COLO829 (cell line): ENCODE measurements at places on chromosomes 5 and 9.
A peak's percentile ranks its signal among the peaks of the same experiment; 100 is the strongest.

DNA sequence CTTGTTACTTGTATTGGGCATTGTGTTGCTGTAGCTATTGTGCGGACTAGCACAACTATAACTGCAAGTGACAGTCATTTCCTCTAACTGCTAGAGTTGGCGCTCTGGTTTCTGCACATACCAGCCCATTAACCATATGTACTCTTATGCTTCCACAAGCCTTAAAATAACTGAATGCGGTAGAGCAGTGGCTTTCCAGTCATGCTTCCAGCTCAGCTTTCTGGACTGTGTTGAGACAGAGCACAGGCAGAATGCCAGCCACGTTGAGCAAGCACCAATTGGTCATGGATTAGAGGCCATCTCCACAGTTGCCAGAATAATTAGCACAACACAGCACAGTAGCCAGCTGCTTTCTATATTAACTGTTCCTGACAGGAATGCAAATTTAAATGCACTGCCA is 12.2 kb downstream of the INVS start:
- DNase-seq: no peak

DNA sequence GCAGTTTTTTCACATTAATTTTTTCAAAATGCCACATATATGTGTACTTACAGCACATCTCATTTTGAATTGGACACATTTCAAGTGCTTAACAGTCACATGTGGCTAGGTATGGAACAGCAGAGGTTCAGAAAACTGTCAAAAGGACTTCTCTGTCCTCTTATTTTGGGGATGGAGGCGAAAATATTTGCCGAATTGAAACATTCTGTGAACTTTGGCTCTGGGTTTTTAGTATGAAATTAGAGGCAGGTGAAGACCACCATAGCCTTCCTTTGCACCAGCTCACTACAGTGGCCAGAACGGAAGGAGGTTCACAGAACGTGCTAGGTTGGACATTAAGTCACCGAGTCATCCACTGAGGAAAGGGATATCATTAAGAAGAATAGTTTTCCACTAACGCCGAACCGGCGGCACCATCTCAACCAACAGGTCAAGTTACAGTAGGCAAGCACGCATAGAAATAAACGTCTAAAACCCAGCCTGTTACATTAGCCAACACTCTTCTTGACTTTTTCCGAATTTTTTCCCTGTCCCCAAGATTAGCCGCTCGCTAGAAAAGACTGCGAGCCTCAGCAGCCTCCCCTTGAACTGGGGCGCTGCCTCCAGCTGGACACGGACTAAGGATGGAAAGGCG is 1.8 kb upstream of the TLE4 start:
- DNase-seq: no peak

- no peak for DNase-seq
Observed at GRCh38 chr9:125929846-125930245, 182.7 kb downstream of the PBX3 start.

DNA sequence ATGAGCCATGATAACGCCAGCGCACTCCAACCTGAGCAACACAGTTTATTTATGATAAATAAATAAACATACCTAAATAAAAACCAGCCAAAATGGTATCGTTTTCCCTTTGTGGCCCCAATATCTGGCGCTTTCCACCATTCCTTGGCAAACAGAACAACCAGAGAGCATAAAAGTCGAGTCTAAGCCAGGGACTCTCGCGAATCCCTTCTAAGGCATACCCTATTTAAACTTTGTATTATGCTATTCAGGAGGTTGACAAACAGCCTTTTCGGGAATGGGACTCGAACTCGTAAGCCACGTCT is 386 bp upstream of the MATR3 start:
- DNase-seq: no peak

DNA sequence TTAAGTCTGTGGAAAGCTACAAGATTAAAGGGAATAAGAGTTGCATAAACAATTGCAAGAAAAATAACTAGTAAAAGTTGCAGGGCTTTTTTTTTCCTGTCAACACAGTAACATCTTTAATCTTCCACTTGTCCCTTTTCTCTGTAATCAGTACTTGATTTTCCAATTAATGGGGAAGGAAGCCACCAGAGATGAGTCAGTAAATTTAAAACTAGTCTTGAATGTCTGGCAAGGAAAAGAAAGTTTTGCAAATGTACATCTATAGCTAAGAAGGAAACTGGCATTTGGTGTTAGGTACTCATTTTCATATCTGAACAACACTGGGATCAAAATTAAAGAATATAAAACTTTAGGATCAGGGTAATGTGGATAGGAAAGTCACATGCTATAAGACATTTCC is 17.1 kb downstream of the DAP start:
- no peak for DNase-seq

DNA sequence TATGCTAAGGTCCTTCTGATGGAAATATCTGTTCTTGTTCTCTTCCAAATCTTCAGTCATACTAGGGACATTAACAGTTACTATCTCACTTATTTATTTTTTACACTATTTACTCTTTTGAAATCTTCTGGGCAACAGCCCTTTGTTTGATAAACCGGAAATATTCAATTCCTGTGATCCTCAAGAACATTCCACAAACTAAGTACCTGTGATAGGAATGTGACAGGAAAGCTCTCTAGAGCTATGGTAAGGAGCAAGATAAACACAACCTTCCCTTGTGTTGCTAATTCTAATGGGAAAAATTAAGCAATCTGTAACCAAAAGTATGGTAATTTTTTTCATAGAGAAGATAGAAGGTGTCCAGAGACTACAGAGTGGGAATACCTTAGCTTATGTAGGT is 22.0 kb upstream of the ANKRD34B start:
- no peak for DNase-seq

DNA sequence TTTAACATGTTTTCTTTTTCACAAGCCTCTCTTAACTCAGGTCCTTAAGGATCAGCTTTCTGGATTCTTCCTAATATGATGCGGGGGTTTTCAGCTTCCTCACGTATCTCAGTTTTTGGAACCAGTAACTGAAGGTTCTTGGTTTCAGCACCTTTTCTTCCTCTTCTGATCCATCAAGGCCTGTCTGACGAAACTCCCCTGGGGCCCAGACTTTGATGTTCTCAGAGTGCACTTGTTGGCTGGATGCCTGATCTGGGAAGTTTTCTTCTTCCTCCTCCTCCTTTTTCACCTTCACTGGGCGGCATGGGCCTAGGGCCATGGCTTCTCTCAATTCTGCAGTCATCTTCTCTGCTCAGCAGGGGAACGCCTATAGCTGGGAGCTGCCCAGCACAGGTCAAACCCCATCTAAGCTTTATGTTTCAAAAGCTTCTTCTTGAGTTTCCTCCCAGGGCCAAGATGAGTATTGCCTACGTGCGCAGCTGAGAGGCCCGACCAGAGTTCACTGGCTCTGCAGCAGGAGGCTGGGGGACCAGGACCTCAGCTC is 44.8 kb downstream of the GHR start:
- no peak for DNase-seq

- no peak for DNase-seq
Observed at GRCh38 chr9:122084026-122084675, 9.0 kb downstream of the TTLL11 start.

GRCh38 chr5:124661317-124662141 is 84.9 kb downstream of the ZNF608 start:
- peak; percentile 68 for DNase-seq

GRCh38 chr5:121285801-121286521 is 565.7 kb upstream of the FTMT start:
- no peak for DNase-seq

DNA sequence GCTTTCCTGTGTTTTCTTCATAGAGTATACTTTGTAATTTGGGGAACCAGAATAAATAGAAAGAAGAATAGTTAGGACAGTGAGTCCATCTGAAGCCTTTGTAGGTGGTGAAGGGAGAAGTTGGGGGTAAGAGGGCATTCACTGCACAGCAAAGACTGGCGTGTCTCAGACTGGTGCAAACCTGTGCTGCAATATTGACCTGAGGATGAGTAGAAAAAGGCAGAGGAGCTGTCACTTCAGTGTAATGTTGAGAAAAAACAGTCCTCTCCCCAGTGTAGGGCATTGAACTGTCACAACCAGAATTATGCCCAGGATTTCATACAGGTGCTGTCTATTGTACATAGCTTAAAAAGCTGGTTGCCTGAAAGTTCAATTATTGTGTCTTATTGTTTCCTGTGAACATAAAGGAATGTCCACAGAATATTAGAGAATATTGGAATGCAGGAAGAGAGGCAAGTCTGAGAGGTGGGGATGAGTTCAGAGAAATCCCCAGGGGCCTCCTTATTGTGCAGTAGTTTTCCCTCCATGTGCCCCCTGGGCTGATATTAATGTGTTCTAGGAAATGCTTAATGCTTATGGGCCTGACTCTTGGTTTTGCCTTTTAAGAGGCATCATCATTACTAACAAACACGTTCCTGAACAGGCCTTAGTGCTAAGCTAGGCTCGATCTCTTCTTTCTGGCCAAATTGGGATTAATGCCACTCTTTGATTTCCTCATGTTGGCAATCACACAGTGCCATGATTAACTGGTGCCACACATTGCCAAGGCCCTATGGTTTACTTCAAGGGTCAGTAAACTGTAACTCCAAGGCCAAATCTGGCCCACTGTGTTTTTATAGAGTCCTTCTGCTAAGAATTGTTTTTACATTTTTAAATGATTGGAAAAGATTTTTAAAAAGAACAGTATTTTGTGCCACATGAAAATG is 34.0 kb downstream of the DAPK1 start:
- no peak for DNase-seq

GRCh38 chr9:133944746-133945135 is 47.4 kb downstream of the VAV2 start:
- no peak for DNase-seq

DNA sequence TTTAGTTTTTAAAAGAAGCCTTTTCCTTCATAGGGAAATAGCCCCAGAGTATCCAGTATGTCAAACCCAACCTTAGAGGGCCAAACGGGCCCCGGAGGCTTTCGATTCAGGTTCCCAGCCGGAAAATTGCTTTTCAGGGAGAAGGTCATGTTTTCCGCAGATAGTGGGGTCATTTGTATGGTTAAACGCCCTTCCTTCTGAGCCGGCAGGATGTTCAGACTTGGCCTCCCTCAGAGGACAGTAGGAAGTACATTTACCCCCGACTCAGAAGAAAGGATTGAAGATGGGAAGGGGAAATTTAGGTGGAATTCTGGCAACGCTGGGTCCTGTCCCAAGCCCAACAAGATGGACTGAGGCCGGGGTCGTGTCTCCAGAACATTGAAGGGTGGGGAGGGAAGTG is 195.2 kb downstream of the AOPEP start:
- no peak for DNase-seq

DNA sequence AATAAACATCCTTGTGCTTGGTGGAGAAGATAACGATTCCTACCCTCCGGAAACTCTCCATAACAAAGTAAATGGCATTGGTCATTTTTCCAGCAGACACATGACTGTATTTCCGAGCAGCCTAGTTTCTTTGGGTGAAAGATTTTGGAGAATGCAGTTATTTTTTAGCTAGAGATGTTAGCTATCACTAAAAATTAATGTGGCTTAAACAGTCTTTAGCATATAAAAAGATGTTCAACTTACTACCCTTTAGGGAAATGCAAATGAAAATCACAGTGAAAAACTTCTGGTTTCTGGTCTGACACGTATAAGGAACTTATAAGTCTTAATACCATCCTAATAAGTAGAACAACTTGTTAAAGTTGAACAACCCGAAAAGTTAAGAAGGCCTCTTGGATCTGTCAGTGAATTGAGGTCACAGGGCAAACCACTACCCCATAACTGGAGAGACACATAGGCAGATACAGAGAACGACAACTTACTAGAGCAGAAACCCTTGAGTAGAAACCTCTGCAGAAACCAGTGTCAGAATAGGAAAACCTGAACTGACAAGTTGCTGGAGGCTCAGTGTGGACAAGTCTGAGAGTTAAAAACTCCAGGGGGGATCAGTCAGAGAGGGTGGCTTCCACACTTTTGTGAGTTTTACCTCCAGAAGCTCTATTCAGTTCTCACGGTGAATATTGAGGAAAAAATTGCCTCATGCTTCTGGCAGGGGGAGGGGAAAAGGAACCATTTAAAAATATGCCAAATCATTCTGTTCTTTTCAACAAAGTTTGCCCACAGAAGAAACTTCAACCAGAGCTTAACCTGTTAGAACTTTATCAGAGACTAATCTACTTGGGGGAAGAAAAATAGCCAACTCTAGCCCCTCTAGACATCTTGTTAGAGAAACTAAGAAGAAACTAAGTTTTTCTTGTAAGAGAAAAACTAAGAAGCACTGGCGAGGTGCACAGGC is 325.2 kb upstream of the RPS23 start:
- no peak for DNase-seq

GRCh38 chr5:78602400-78602799 is 46.2 kb downstream of the LHFPL2 start:
- DNase-seq: no peak

- DNase-seq: no peak
Observed at GRCh38 chr5:128538000-128538249, at the start of gene FBN2. TSS of gene FBN2 (minus strand) at chr5:128538245. CDS start at chr5:128537603, 642 bp downstream.

GRCh38 chr9:79213417-79214125 is 358.2 kb upstream of the TLE4 start:
- DNase-seq: no peak

GRCh38 chr5:33975852-33976251 is 8.6 kb downstream of the SLC45A2 start:
- DNase-seq: no peak

DNA sequence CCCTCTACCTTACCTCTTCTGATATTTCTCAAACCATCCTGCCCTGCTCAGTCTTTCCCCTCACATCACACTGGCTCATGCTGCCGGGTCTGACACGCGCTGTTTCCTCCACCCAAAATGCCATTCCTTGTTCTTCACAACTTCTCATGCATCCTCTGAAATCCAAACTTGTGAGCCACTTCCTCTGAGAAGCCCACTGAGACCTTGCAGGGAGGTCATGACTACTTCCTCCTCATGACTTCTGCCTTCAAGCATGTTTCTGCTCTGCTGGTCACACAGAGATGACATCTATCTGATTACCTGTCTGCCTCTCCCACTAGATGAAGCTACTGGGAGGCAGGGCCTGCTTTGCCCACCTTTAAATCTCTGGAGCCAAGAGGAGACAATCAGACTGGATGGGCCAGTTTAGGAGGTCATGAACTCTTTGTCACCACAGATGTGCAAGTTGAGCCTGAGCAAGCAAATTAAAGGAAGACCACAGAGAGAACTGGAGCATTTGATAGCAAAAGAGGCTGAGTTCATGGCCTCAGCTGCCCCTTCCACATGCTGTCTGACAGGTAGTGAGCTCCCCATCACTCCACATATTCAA is 119.8 kb upstream of the TBC1D2 start:
- no peak for DNase-seq

- DNase-seq: no peak
Observed at GRCh38 chr5:1039210-1039548, 30.6 kb downstream of the NKD2 start.

- no peak for DNase-seq
Observed at GRCh38 chr9:103942651-103943050, 151.5 kb upstream of the SMC2 start.

DNA sequence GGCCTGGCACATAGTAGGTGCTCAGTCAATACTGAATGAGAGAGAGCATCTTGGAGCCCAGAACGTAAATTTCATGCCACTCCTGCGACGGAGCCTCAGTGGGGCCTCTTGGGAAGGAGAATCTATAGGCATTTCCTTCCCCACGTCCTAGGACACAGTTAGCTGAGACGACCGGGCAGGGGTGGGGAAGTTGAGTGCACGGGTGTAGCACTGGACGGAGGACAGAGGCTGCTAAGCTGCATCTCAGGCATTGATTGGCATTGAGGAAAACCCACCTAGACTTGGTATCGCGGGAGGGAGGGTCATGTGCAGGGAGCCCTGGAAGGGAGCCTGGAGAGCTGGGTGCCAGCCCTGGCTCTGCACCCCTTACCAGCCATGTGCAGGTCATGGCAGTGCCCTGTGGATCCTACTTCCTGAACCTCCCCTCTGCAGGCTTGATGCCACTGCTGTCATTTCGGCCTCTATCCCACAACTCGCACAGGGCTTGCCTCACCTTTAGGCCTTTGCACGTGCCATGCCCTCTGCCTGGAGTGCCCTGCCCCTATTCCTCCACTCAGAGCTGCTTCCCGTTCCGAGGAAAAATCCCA is 25.6 kb downstream of the NEK6 start:
- DNase-seq: no peak
